Chondrocyte (in vitro differentiated cells): ENCODE measurements at places on chromosomes 12 and 14. TPM values are rescaled to one million over a fixed set of nuclear protein-coding genes. Genes with fewer than 3 reads are reported as not detected.
A peak's percentile ranks its signal among the peaks of the same experiment; 100 is the strongest.

The SYT10 gene
- not detected in 3 replicates for total RNA-seq

The PLCZ1 gene
- not detected in 3 replicates for total RNA-seq

The RIN3 gene
- 18.8 to 24.2 TPM (median 20.2 TPM) in 3 replicates for total RNA-seq

The B4GALNT1 gene
- 20.8 to 21.8 TPM (median 21.4 TPM) in 3 replicates for total RNA-seq

The MMP17 gene
- total RNA-seq, result 1.3 to 2.4 TPM (median 1.3 TPM) in 3 replicates

The LRFN5 gene
- 0.10 TPM in 1 of 3 replicates, not detected in the others for total RNA-seq

The CLEC2A gene
- 0.62 to 0.67 TPM in 2 of 3 replicates, not detected in the other for total RNA-seq

The CINP gene
- 24.1 to 34.3 TPM (median 26.8 TPM) in 3 replicates for total RNA-seq

The BDKRB1 gene
- not detected in 3 replicates for total RNA-seq

The P2RX2 gene
- not detected in 3 replicates for total RNA-seq

The TBX5 gene
- total RNA-seq, result not detected in 3 replicates

The SPATS2 gene
- total RNA-seq, result 24.1 to 26.2 TPM (median 24.2 TPM) in 3 replicates

GRCh38 chr14:26548406-26548805 is 49.4 kb downstream of the NOVA1 start:
- DNase-seq, result no peak
- no peaks in the 10 kb centered on the region for H3K36me3 ChIP-seq
- no peak overlapping the region for H3K4me3 ChIP-seq
- no peaks in the 10 kb centered on the region for H3K27me3 ChIP-seq
- no peaks in the 10 kb centered on the region for H3K4me1 ChIP-seq

DNA sequence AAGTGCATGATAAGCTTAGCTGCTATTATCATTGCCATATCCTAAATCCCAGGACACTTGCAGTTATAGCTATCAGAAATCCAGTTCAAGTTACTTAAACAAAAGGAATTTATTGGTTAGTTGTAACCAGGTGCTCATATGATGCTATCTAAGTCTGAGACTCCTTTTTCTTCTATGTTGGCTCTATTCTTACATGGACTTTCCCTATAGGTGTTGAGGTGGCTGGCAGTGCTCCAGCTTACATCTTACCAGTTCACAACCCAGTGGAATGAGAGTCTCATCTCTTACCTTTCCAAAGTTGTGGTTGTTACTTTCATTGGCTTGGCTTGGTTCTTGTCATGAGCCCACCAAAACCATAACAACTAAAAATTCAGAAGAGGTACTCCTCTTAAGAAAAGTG is 94.6 kb downstream of the DACT1 start:
- H3K36me3 ChIP-seq, result no peaks in the 10 kb centered on the region
- peak overlapping the region; percentile 85 for H3K27ac ChIP-seq
- H3K4me1 ChIP-seq, result peaks cover 48% of the 10 kb centered on the region
- H3K4me3 ChIP-seq, result no peak overlapping the region
- no peaks in the 10 kb centered on the region for H3K27me3 ChIP-seq

- H3K27me3 ChIP-seq, result no peaks in the 10 kb centered on the region
- no peak for DNase-seq
- H3K4me1 ChIP-seq, result peaks cover 41% of the 10 kb centered on the region
- no peak overlapping the region for H3K27ac ChIP-seq
These were observed 10.2 kb upstream of the LTA4H start for GRCh38 chr12:96045566-96045965.

DNA sequence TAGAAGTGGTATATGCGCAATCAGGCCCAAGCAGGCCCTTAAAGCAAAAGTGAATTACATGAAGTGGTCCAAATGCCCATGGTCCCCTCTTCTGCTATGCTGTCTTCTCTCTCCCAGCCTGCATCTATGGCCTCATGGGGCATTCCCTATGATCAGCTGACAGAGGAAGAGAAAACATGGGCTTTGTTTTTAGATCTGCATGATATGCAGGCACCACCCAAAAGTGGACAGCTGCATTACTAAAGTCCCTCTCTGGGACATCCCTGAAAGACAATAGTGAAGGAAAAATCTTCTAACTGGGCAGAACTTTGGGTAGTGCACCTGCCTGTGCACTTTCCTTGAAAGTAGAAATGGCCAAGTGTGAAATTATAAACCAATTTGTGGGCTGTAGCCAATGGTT is 145.2 kb upstream of the ARID2 start:
- H3K4me3 ChIP-seq, result no peak overlapping the region
- H3K27me3 ChIP-seq, result peaks cover 12% of the 10 kb centered on the region
- no peak for DNase-seq
- H3K27ac ChIP-seq, result no peak overlapping the region
- H3K36me3 ChIP-seq, result no peaks in the 10 kb centered on the region

DNA sequence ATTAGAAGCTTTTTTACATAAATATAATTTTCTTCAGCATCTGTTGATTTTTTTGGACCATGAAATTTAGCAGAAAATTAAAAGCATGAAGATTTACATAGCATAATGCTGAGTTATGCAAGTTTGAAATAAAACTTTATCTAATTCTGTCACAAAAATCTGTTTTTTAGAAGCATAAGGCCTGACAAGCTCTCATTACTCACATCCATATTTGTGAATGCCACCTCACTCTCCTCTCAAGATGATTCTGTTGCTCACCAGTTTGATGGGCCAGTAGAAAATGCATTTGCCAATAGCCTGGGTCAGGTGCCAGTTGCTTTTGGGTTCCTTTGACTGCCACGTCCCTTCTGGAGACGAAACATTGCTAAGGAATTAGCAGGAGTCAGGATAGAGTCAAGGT is 181.5 kb upstream of the ATP2B1 start:
- no peaks in the 10 kb centered on the region for H3K27me3 ChIP-seq
- DNase-seq, result no peak
- H3K4me3 ChIP-seq, result no peak overlapping the region
- peaks cover 3% of the 10 kb centered on the region for H3K36me3 ChIP-seq
- peaks cover 26% of the 10 kb centered on the region for H3K4me1 ChIP-seq

- DNase-seq, result no peak
- no peaks in the 10 kb centered on the region for H3K27me3 ChIP-seq
- H3K4me1 ChIP-seq, result peaks cover 38% of the 10 kb centered on the region
- H3K36me3 ChIP-seq, result peaks cover 13% of the 10 kb centered on the region
These were observed 9.9 kb downstream of the TBK1 start for GRCh38 chr12:64461634-64462414.

DNA sequence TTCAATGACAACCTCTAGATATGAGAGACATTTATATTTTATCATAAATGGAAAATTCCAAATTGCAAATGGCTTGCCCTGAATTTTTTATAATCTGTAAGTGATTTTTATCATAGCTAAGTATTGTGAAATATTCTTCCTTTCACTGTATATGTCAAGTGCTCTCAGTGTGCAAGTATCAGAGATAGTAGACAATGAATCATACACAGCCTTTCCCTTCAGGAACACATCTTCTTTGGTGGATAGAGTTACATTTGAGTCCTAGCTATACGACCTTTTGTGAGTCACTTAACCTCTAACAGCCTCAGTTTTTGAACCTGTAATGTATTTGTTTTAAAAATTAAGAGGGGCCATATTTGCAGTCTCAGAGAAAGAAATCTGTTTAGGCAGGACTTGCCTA is 350.7 kb upstream of the SEL1L start:
- no peak overlapping the region for H3K27ac ChIP-seq
- DNase-seq, result no peak
- H3K36me3 ChIP-seq, result no peaks in the 10 kb centered on the region
- no peaks in the 10 kb centered on the region for H3K4me1 ChIP-seq
- no peak overlapping the region for H3K4me3 ChIP-seq

DNA sequence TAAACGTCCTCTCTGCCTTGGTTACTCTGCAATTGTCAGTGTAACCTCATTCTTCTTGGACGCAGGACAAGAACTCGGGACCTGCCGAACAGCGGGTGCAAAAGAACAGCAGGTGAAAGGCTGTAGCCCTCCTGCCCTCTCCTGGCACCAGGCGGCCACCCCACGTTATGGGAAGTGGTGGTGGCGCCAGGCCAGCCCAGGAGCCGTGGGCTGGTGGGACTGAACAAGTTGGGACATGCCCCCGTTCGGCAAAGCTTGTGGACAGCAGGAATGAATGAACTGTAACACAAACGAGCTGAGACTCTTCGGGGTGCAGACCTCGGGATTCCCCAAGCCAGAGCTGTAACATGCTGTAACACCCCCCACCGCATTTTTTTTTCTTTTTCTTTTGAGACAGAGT is 6.6 kb upstream of the M6PR start:
- no peaks in the 10 kb centered on the region for H3K27me3 ChIP-seq
- H3K4me3 ChIP-seq, result no peak overlapping the region
- no peak overlapping the region for H3K27ac ChIP-seq
- DNase-seq, result no peak

GRCh38 chr14:35201066-35201465 is 78.7 kb downstream of the PRORP start:
- H3K4me3 ChIP-seq, result no peak overlapping the region
- no peak for DNase-seq
- no peaks in the 10 kb centered on the region for H3K27me3 ChIP-seq
- peaks cover 2% of the 10 kb centered on the region for H3K36me3 ChIP-seq
- H3K4me1 ChIP-seq, result peaks cover 5% of the 10 kb centered on the region

DNA sequence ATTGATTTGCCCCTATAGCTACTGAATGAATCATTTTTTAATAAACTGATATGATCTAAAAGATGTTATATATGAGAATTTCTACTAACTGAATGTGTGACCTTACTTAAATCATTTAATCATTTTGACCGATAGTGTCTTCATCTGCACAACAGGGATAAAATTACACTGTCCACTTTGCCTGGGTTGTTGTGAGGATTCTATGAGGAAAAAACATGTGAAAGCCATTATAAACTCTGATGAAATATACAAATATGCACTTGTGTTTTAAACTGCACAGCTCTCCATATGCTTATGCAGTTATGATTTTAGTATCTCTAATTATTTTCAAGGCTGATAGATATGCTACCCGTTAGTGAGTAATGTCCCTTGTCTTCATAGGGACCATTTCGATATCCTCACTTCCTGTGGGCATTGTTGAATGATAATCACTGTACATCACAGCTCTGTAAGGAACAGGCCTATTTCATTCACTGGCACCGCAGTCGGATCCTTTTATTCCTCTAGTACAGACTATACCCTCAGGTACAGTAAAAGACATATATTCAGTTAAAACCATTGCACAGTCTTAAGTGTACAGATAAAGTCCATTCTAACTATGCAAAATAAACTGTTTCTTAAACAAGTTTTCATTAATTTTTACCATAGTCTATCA is 88.7 kb upstream of the RAP1B start:
- no peak for DNase-seq
- peaks cover 35% of the 10 kb centered on the region for H3K4me1 ChIP-seq
- H3K36me3 ChIP-seq, result no peaks in the 10 kb centered on the region
- H3K27me3 ChIP-seq, result no peaks in the 10 kb centered on the region

GRCh38 chr12:122523280-122523679 is 3.5 kb downstream of the RSRC2 start:
- peak overlapping the region; percentile 87 for H3K4me3 ChIP-seq
- H3K4me1 ChIP-seq, result peaks cover 52% of the 10 kb centered on the region
- H3K36me3 ChIP-seq, result peaks cover 35% of the 10 kb centered on the region
- no peak for DNase-seq

DNA sequence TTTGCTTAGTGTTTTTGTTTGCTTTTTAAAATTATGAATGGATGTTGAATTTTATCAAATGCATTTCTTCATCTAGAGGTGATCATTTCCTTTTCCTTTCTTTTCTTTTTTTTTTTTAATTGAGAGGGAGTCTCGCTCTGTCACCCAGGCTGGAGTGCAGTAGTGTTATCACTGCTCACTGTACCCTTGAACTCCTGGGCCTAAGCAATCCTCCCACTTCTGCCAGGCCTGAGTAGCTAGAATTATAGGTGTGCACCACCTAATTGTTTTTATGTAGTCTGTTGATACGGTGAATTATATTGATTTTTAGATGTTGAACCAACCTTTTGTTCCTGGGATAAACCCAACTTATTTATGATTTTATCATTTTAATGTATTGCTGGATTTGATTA is 1.5 kb upstream of the CDKL1 start:
- H3K36me3 ChIP-seq, result peaks cover 1% of the 10 kb centered on the region
- H3K27ac ChIP-seq, result peak overlapping the region; percentile 83
- no peaks in the 10 kb centered on the region for H3K27me3 ChIP-seq
- DNase-seq, result no peak
- peaks cover 56% of the 10 kb centered on the region for H3K4me1 ChIP-seq

GRCh38 chr12:50572287-50572686 is 67.5 kb downstream of the DIP2B start:
- H3K36me3 ChIP-seq, result no peaks in the 10 kb centered on the region
- peaks cover 59% of the 10 kb centered on the region for H3K4me1 ChIP-seq
- H3K27me3 ChIP-seq, result no peaks in the 10 kb centered on the region
- peak overlapping the region; percentile 2 for H3K27ac ChIP-seq

DNA sequence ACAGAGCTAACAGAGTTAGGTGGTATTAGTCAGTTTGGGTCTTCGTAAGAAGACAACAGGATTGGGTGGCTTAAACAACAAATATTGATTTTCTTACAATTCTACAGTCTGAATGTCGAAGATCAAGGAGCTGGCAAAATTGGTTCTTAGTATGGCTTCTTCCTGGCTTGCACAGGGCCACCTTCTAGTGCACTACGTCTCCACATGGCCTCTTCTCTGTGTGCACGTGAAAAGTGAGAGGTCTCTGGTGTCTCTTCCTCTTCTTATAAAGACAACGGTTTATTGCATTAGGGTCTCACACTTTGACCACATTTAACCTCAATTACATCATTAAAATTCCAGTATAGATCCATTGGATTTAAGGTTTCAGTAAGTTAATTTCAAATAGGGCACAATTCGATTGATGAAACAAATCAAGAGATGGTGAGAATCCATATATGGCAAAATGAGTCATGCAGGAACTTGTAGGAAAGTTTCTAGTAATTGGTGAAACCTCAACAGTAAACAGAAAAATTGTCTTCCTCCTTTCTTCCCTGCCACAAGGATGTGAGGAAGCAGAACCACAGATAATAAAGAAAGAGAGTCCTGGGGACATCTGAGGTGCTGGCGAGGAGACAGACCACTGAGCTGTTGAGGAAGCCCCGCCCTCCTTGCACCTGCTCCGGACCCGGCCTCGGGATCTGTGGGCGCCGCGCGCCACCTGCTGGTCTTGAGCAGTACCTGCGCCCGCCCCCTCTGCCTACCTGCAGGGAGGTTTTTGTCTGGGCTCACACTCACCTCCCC is 846.7 kb downstream of the TMEM121 start:
- no peak overlapping the region for H3K27ac ChIP-seq
- H3K4me3 ChIP-seq, result no peak overlapping the region
- no peak for DNase-seq
- no peaks in the 10 kb centered on the region for H3K4me1 ChIP-seq
- no peaks in the 10 kb centered on the region for H3K27me3 ChIP-seq

GRCh38 chr12:99810718-99811593 is 163.4 kb downstream of the GARIN6 start:
- no peaks in the 10 kb centered on the region for H3K36me3 ChIP-seq
- peaks cover 26% of the 10 kb centered on the region for H3K27me3 ChIP-seq
- no peaks in the 10 kb centered on the region for H3K4me1 ChIP-seq
- H3K27ac ChIP-seq, result no peak overlapping the region

DNA sequence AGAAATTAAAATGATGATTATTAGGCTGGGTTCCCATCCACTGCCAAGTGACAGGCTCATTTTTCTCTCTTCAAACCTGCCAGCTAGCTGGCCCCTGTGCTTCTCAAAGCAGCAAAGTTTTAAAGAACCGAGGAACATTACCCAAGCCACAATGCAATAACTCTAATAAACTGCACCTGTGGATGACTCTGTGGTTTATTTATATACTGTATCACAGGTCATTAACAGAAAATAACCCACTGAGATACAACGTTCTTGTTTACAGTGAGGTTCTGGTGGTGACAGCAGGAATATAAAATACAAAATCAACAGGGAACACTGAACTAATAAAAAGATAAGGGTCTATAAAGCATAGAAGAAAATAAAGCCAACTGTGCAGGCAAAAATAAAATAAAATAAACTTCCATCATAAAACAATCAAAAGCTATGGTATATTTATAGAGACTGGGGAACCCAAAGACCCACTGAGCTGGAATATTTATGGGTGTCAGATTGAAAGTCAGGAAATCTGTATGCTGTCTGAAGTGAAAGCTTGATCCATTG is 472.9 kb downstream of the NOVA1 start:
- DNase-seq, result no peak
- H3K36me3 ChIP-seq, result no peaks in the 10 kb centered on the region
- peaks cover 7% of the 10 kb centered on the region for H3K4me1 ChIP-seq
- H3K27me3 ChIP-seq, result no peaks in the 10 kb centered on the region
